ENCODE measurements at places on chromosomes 2 and 18.

DNA sequence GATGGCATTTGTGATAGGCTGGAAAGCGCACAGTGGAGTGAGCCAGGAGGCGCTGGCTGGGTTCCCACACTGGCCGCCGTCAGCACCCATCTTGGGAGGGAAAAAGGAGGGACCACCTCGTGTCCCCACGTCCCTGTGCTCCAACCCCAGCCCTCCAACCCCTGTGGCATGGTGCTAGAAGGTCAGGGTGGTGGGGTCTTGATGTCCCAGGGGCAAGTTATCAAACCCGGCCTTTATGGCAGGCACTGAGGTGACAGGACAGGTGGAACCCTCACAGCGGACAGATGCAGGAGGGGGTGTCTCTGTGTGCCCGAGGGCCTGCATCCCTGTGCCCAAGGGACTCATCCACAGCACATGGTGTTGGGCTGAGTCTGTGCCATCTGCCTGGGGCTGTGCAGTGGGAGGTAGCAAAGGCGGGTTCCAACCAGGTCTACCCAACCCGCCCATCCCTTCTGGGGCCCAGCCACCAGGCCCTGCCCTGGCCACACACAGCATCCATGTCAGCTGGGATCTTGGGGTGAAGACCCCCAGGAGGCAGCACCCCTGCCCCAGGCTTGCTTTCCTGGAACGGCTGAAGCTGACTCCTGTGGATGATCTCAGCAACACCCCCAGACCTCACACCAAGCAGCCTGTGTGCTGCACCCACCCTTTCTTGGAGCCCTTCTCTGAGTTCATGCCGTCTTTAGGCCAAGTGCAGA, 246.1 kb downstream of the NDUFA10 start:
- DNase-seq: no peak

- no peak for DNase-seq
Observed at GRCh38 chr2:29691391-29691950, 229.9 kb downstream of the ALK start.

DNA sequence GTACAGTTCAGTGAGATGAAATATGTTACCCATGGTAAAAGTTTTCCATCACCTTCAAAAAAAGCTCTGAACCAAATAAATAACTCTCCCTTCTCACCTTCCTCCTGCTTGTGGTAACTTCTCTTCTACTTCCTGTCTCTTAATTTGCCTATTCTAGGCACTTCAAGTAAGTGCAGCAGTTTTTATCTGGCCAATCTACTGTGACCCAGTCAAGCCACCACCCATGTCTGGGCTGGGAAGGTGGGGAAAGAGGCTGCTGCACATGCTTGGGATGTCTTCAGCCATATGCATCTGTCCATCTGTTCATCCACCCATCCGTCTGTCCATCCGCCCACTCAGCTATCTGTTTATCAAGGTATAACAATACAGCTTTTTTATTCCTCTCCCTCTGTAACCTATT, 31.6 kb downstream of the ZNF532 start:
- DNase-seq: no peak

DNA sequence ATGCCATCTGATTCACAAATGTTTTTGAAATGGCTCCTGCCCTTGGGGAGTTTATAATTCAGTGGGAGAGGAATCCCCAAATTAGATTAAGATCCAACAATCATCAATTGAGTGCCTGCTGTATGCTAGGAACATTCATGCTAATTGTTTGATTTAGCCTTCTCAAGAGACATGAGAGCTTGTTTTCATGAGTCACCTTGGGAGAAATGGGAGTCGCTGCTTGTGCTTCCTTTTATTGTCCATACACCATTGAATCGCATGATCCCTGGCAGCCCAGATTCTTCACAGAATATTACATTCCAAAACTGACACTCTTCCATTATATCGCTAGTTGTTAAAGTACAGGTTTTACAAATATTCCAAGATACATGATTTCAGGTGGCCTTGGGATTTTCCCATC, 106.0 kb upstream of the MAP3K20 start:
- DNase-seq: no peak

GRCh38 chr18:74497778-74498177, 1.6 kb downstream of the CNDP2 start:
- DNase-seq: no peak

GRCh38 chr2:117832332-117832731, 17.8 kb downstream of the DDX18 start:
- no peak for DNase-seq

- no peak for DNase-seq
Observed at GRCh38 chr2:202215179-202215578, 23.2 kb downstream of the SUMO1 start.

DNA sequence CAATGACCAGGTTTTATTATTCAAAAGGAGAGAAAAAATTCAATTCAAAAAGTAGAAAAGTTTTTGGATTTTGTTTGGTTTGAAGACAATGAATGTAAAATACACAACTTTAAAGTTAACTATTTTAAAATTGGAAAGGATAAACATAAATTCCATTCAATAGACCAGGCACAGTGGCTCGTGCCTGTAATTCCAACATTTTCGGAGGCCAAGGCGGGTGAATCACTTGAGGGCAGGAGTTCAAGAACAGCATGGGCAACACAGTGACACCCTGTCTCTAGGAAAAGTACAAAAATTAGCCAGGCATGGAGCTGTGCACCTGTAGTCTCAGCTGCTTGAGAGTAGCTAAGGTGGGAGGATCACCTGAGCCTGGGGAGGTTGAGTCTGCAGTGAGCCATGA, 54.7 kb downstream of the SCN9A start:
- DNase-seq: no peak

GRCh38 chr2:36753706-36754221, 57.3 kb downstream of the VIT start:
- no peak for DNase-seq

DNA sequence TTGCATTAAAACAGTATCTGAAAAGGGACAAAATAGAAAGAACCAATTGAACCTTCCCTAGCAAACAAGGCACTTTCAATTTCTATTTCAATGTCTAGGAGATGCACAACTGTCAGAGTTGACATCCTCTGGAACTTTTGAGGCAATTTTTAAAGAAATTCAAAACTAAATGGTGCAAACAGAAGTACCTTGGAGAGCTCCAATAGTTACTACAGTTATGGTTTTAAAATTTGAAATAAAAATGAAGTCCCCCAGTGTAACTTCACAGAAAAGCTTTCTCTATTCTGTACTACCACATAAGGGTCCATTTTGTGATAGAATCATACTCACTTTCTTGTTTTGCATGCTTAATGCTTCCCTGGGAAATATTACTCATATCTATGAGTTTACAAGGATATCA, 162.1 kb downstream of the KCNH7 start:
- no peak for DNase-seq

- no peak for DNase-seq
Observed at GRCh38 chr2:218513676-218514075, 54.5 kb downstream of the USP37 start.

DNA sequence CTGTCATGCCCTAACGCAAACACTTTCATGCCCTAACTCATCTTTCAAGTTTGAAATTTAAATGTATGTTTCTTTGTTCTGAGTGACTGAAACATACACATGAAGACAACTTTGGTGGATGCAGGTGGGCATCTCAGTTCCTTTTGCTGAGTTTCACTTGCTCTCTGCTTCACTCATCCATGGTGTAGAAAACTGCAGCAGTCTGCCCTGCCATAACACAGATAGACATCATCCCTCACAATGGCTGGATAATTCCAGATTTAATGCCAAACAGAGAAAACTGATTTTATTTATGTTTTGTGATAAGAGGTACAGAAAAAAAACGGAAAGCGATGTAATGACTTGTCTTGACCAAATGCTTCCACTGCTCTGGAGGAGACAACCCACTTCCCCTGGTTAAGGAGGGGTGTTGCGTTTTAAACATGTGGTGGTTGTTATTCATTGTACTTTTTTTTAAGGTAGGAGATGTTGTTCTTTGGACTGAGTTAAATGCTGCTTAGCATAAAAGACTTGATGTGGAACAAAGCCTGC, 70.4 kb downstream of the RHBDD1 start:
- DNase-seq: no peak

DNA sequence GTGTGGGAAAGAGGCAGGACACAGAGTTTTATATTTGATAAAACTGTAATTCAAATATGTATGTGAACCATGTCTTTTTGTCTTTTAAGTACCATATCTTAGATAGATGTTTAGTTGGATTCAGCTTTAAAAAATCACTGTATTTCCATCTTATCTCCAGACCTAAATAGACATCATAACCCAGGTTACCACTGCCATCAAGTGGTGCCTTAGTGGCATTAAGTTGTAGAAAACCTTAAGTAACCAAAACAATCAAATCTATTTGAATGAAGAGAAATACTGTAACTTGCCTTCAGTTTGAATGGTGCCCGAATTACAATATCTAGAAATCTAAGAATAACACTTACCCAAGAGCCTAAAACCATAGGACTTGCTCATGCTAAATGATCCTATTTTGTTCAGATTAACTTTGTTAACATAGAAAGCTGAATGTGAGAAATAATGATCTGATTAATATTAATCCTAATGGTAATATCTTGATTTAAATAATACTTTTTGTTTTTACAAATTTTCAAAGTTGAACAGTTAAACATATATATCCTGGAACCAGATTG, 92.5 kb upstream of the MAP2 start:
- no peak for DNase-seq

- no peak for DNase-seq
Observed at GRCh38 chr18:74534150-74534969, at the start of gene CNDP1. TSS of gene CNDP1 (plus strand) at chr18:74534500. CDS start at chr18:74534668, 168 bp downstream.

DNA sequence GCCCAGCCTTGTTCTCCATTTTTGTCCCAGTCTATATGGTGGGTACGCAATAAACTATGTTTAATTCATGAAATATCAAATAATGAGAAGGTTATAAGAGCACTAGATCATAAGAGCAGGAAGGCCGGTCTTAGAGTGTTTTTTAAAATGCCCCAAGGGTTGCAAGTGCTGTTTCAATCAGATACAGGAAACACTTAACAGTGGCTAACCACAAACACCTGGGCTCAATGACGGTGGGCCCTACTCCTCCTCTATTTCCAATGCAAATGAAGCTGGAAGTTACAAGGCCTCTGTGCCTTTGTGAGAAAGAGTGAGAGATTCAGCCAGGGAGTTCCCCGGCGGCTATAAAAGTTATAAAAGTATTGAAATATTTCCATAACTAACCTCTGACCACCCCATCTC, 18.9 kb upstream of the WDR33 start:
- peak; percentile 76 for DNase-seq

DNA sequence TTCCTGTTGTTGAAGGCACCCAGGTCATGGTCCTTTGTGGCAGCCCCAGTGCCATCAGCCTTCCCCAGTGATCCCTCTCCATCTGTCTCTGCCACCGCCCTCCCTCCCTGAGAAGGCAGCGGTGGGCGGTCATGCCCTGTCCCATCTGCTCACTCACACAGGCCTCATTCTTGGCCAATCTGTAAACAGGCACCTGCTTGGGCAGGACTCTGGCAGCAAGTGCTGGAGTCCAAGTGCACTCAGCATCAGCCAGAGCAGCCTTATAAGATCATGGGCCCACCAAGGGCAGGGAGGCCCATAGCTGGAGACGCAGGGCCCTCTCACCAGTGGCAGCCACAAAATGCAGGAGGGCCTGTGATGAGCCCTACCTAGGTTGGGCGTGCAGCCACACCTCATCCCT, 140.9 kb downstream of the TWIST2 start:
- DNase-seq: no peak

DNA sequence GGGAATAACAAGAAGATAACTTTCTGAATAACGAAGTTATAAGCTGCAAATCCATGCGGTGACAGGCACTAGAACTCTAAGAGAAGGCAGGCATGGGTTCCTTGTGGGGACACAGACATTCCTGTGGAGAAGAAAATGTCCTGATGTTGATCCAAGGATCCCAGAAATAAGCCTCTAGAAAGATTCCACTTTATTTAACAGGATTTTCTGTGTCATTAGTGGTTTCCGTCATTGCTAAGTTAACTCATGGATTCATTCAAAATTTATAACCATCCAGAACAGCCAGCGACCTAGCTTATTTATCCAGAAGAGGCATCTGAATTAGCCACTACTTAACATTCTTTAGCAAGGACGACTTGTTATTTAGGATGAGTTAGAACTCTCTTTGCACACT, 10.0 kb upstream of the CD302 start:
- no peak for DNase-seq

GRCh38 chr2:156539086-156539860, 103.1 kb downstream of the GPD2 start:
- no peak for DNase-seq

DNA sequence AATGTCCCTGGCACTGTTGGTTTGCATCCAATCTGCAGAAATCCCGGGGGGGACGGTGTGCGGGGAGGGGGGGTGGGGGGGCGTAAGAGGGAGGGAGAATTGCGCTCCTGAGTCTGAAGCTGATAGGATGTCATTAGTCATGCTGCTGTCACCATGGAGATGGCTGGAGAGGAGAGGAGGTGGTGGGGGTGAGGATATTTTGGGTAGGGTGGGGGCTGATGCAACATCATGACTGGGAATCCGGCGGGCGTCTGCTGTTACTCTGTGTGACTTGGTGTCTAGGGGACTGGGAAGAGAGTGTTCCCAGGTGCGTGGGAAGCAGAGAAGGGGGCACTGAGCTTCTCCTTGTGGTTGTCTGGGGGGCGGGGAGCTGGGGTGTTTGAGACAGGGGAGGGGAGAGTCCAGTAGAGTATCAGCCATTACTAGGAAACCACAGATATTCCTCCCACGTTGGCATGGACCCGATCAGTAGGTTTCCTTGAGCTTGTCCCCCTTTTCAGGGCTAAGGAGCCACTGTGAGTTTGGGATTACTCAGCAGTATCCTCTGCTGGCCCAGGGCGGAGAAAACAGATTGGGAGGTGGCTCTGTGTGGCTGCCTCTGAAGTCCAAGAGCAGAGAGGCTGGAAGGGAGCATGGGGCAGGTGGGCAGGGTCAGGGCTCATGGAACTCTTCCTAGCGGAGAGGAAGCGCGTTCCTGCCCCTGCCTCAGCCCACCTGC, 18.9 kb downstream of the TET3 start:
- no peak for DNase-seq

DNA sequence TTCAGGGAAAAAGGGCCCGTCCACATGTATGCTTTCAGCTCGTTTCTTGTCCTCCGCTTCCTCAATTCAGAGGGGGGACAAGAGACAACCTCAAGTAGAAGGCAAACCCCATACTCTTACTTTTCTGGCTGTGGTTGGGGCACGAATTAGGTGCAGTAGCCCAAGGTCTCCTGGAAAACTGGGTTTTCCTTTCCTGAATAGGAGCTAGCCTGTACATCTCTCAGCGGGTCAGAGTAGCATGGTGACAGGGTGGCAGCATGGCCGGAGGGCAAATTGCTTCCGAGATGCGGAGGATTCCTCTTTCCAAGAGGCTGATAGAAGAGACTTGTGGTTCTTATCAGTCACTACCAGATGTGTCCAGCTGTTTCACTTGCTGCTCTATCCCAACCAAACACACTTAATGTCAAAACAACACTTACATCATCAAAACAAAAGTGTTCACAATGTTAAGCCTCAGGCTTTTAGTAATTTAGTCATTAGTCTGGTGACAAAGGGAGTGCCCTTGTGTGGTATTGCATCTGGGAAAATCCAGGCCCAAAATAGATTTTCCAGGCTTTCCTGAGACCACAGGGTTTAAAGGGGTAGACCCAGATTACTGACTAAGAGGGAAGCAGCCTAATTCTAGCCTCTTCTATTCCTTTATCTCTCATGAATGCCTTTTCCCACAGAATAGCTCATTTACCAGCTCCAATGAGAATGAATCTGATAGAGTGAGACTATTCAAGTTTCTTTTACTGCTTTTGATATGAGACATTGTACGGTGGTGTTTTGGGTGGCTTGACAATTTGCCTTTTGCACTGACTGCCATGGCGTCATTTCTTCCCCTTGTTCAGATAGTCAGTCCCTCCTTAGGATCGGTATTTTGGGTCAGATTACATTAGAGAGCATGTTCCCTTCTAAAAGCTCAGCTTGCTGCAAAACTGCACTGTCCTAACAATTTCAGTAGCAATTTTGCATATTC, 162.0 kb downstream of the LTBP1 start:
- no peak for DNase-seq

Data from CD4-positive, alpha-beta T cell treated with Interleukin-21 for 1 hour (primary cell).